Pancreas (tissue), 10 donors: ENCODE measurements at places on chromosomes 1 and 21.

DNA sequence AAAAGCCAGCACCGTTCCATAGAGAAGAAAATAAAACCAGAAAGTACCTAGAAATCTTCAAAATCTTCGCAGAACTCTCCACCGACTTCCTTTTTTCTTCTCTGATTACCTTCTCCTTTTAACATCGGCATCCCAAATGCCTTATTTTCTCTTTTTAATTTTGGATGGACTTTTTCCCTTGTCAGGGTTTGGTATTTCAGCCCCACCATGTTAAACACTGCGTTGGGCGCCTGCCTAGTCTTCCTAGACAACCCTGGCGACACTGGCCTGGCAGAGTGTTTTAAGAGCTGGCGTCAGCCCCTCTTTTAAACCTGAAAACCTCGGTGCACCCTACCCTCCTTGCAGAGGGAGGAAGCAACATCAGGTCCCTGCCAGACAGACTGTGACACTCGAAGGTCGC is 66.0 kb upstream of the EFHD2 start:
- no peaks in the 10 kb centered on the region for H3K4me1 ChIP-seq
- H3K4me3 ChIP-seq: no peak overlapping the region
- DNase-seq: no peak
- no peak overlapping the region for H3K27ac ChIP-seq
- H3K36me3 ChIP-seq: no peaks in the 10 kb centered on the region
- no peaks in the 10 kb centered on the region for H3K27me3 ChIP-seq

GRCh38 chr21:32817208-32817607 is 45.7 kb upstream of the PAXBP1 start:
- no peak overlapping the region for H3K4me3 ChIP-seq
- no peaks in the 10 kb centered on the region for H3K36me3 ChIP-seq
- H3K4me1 ChIP-seq: peaks cover 5% of the 10 kb centered on the region
- H3K27me3 ChIP-seq: no peaks in the 10 kb centered on the region
- H3K27ac ChIP-seq: peak overlapping the region; percentile 45
- no peak for DNase-seq

DNA sequence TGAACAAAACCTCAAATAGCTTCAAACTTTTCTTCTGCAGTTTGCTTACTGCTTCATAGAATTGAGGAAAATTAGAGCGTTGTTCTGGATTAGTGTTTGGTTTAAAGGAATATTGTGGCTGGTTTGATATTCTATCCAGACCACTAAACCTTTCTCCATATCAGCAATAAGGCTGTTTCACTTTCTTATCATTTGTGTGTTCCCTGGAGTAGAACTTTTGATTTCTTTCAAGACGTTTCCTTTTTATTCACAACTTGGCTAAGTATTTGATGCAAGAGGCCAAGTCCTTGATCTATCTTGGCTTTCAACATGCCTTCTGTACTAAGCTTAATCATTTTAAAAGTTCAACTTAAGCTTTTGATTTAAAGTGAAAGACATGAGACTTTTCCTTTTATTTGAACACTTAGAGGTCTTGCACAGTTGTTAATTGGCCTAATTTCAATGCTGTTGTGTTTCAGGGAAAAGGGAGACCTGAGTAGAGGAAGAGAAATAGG is 359.1 kb downstream of the S1PR1 start:
- no peaks in the 10 kb centered on the region for H3K36me3 ChIP-seq
- DNase-seq: no peak
- H3K4me3 ChIP-seq: no peak overlapping the region
- H3K4me1 ChIP-seq: no peaks in the 10 kb centered on the region
- no peak overlapping the region for H3K27ac ChIP-seq

GRCh38 chr1:186479162-186479561 is 18.2 kb upstream of the PDC start:
- no peak for DNase-seq
- no peaks in the 10 kb centered on the region for H3K36me3 ChIP-seq
- H3K4me3 ChIP-seq: no peak overlapping the region
- H3K4me1 ChIP-seq: no peaks in the 10 kb centered on the region
- no peaks in the 10 kb centered on the region for H3K27me3 ChIP-seq
- no peak overlapping the region for H3K27ac ChIP-seq

- no peaks in the 10 kb centered on the region for H3K36me3 ChIP-seq
- no peaks in the 10 kb centered on the region for H3K27me3 ChIP-seq
- H3K4me3 ChIP-seq: no peak overlapping the region
- no peak for DNase-seq
- H3K4me1 ChIP-seq: peaks cover 9% of the 10 kb centered on the region
These were observed 18.4 kb downstream of the C1orf21 start for GRCh38 chr1:184405094-184405800.

GRCh38 chr1:7651203-7651602 is 119.9 kb upstream of the VAMP3 start:
- no peak overlapping the region for H3K27ac ChIP-seq
- H3K4me1 ChIP-seq: no peaks in the 10 kb centered on the region
- no peak overlapping the region for H3K4me3 ChIP-seq
- H3K36me3 ChIP-seq: no peaks in the 10 kb centered on the region
- peak; percentile 27 for DNase-seq

DNA sequence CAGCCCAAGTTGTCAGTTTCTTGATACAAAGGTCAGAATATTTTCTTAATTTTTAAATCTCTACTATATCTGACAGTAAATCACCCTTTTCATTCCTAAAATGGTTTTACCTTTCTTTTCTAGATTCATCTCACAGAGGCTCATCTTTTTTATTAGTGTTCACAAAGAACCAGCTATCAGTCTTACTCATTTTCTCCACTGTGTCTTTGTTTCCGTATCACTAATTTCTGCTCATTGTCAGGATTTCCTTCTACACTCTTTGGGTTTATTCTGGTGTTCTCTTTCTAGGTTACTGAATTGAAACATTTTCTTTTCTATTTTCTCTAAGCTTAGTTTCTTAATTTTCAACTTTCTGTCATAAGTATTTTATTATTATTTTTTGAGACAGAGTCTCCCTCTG is 8.7 kb downstream of the AGPAT3 start:
- no peaks in the 10 kb centered on the region for H3K27me3 ChIP-seq
- no peak overlapping the region for H3K27ac ChIP-seq
- H3K36me3 ChIP-seq: no peaks in the 10 kb centered on the region
- no peak for DNase-seq
- H3K4me3 ChIP-seq: no peak overlapping the region
- peaks cover 6% of the 10 kb centered on the region for H3K4me1 ChIP-seq

DNA sequence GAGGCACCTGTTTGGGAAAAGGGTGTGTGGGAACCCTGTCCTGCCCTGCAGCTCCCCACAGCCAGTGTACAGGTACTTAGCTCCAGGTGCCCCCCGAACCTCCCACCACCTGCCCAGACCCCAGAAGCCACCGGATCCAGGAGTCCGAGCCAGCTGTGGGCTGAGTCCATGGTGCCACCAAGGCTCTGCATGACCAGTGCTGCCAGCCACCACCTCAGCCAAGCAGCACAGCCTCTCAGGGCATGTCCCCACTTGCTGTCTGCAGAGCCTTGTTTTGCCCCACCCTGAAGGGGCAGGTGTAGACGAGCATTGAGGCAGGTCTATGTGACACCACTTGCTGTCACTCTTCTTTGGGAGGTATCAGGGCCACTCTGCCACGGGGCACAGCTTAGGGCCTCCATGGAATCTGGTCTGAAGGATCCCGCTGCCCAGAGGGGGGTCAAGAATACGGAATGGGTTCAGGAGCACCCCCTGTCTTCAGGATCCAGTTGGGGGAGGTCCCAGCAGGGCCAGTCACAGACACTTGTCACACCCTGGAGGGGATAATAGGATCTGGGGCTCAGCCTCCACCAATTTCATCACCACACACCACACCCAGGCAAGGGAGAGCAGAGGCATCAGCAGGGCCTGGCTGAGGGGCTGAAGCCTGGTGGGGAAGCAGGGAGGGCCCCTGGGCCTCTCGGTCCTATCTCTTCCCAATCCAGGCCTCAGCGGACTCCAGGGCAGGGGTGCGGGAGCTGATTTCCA is 27.7 kb downstream of the ARHGEF19 start:
- DNase-seq: no peak
- H3K36me3 ChIP-seq: no peaks in the 10 kb centered on the region
- no peaks in the 10 kb centered on the region for H3K4me1 ChIP-seq
- no peak overlapping the region for H3K4me3 ChIP-seq
- H3K27ac ChIP-seq: no peak overlapping the region
- no peaks in the 10 kb centered on the region for H3K27me3 ChIP-seq

- H3K27me3 ChIP-seq: no peaks in the 10 kb centered on the region
- H3K4me3 ChIP-seq: no peak overlapping the region
- H3K27ac ChIP-seq: peak overlapping the region; percentile 88
These were observed 29.5 kb upstream of the JUN start for GRCh38 chr1:58813361-58813760.

DNA sequence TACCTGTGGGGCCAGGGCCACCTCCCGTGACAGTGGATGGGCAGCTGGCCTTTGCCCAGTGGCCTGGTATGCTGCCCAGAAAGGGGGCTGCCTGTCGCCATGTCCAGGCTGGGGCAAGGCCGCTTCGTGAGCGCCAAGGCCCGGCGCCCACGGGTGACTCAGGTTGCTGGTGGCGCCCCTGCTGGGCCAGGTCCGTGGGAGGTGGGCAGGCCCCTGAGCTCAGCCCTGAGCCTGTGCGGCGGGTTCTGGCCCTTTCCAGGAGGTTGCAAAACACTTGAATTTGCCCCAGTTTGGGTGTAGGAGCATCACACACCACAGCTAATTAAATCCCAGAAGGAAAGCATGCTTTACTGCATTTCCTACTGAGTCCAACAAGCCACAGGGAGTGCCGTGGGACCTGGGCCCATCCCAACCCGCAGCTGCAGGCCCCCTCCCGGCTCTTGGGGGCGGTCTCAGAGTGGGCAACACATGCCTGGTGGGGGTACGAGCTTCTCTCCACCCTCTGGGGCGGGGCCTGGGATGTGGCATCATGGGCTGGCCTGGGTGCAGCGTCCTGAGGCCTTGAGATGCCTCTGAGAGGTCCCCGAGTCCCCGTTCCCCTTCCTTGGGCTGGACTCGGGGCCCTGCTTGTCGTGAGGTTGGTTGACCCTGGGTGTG is 159.8 kb downstream of the PEX14 start:
- H3K27me3 ChIP-seq: no peaks in the 10 kb centered on the region
- no peak for DNase-seq
- no peaks in the 10 kb centered on the region for H3K36me3 ChIP-seq
- H3K4me1 ChIP-seq: no peaks in the 10 kb centered on the region

GRCh38 chr1:41790351-41790750 is 128.4 kb downstream of the HIVEP3 start:
- DNase-seq: no peak
- no peak overlapping the region for H3K27ac ChIP-seq
- H3K4me3 ChIP-seq: no peak overlapping the region
- no peaks in the 10 kb centered on the region for H3K4me1 ChIP-seq
- no peaks in the 10 kb centered on the region for H3K27me3 ChIP-seq
